ENCODE measurements at places on chromosomes 1 and 21. TPM values are rescaled to one million over a fixed set of nuclear protein-coding genes. Genes with fewer than 3 reads are reported as not detected.

Gene AZIN2
- 22.7 TPM for total RNA-seq

Gene MX2
- 3.8 TPM for total RNA-seq

Gene SLC25A34
- total RNA-seq, result 22.6 TPM

Gene FCRLB
- not detected for total RNA-seq

Gene SLAMF8
- total RNA-seq, result 1.2 TPM

Gene IFNLR1
- total RNA-seq, result 11.3 TPM

Gene PROK1
- not detected for total RNA-seq

Gene CPLANE2
- total RNA-seq, result 7.6 TPM

Gene UBASH3A
- total RNA-seq, result 1.0 TPM

Gene MPL
- total RNA-seq, result 0.56 TPM

GRCh38 chr1:108816049-108816893 lies 40.6 kb downstream of the AKNAD1 start:
- DNase-seq, result peak; percentile 60

- no peak for DNase-seq
Observed at GRCh38 chr1:28326984-28327383, 1.9 kb upstream of the MED18 start.

GRCh38 chr1:64248065-64248464 lies 44.6 kb downstream of the UBE2U start:
- no peak for DNase-seq

DNA sequence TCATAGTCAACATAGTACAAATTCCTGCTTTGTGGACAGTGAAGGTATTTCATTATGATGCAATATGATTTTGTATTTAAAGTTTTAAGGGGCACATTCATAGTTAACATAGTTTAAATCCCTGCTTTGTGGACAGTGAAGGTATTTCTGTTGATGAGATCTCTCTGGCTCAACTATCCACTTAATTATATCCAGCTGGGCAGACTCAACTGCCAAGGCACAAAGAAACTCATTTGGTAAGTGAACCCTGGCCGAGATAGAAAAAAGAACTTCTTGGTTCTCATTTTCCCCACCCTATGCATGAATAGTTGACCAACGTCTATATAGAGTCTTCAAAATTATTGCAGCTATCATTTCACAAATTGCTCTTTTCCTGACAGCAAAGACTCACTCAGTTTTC lies 1194.6 kb downstream of the NCAM2 start:
- no peak for DNase-seq

DNA sequence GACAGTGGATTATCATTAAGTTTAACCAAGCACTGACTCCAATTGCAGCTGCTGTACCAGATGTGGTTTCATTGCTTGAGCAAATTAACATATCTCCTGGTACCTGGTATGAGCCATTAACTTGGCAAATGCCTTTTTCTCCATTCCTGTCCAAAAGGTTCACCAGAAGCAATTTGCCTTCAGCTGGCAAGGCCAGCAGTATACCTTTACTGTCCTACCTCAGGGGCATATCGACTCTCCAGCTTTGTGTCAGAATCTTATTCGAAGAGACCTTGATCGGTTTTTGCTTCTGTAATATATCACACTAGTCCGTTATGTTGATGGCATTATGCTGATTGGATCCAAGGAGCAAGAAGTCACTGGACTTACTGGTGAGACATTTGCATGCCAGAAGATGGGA lies 9.5 kb upstream of the GTF2B start:
- no peak for DNase-seq

DNA sequence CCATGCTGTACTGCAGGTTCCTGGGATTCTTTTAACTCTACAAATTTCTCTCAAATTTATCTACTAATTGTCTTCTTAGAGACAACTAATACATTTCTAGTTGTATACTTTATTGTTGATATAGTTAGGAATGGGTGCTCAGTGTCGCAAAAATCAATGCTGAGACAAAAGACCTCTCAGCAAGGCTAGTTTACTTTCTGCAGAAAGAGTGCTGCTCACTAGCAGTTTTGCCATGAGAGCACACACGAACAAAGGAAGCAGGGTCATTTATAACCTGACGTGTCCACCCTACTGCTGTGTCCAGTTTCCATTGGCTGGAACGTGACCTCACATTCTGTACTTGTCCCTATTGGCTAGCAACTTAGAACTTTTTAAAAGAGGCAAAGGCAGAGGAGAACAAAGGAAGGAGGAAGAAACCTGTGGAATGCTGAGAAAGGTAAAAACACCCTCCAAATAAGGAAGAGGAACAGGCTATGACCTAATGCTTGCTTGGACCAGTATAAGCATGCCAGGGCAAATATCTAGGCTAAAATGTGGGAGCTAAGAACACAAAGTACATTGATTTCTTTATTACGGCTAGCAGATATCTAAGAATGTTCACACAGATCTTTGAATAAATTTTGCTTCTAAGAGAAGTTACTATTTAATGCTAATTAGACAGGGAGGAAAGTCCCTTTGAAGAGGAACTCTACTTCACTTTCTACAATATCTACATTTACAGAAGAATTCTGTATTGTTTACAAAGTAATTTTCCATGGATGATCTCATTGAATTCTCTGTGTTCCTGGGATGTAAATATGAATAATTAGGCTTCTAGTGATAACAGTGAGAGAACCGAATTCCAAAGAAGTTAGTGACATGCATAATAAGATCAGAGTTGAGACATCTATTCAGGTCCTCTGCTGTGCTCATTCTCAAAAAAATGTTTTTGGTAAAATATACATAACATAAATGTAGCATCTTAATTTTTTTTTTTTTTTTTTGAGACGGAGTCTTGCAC lies 86.0 kb upstream of the MAP10 start:
- no peak for DNase-seq

DNA sequence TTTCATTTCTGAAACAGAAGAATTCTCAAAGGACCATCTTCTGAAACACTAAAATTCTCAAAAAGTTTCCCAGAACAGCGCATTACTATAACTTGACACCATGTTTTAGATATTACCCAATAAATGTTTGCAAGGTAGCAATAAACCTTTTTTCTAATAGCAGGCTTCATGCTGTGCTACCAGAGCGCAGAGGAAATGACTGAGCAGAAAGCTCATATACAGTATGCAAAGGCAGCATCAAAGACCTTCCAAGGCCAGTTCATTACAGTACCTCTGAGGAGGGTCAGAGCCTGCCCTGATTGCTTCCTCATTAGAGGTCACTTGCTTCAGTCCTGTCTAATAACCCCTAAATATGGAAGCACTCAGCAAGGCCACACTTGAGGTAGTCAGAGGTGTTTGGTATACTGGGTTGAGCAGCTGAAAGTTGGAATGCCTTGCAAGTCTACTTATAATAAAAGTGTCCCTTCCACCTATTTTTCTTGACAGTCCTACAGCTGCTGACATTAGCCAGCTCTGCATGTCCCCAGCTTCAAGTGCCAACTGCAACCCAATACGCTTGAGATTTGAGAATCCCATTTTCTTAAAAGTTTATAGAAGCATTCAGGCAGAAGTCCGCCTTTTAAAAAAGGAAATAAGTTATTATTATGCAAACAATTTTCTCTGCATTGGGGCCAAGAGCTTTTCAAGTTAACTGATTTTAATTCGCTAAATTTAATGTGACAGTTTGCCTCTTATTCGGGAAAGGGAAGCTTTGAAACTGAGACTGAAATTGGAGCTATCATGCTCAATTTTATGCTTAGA lies 207.2 kb downstream of the ZC3H11B start:
- DNase-seq, result no peak

GRCh38 chr1:167149793-167150491 lies 56.1 kb downstream of the STYXL2 start:
- no peak for DNase-seq

DNA sequence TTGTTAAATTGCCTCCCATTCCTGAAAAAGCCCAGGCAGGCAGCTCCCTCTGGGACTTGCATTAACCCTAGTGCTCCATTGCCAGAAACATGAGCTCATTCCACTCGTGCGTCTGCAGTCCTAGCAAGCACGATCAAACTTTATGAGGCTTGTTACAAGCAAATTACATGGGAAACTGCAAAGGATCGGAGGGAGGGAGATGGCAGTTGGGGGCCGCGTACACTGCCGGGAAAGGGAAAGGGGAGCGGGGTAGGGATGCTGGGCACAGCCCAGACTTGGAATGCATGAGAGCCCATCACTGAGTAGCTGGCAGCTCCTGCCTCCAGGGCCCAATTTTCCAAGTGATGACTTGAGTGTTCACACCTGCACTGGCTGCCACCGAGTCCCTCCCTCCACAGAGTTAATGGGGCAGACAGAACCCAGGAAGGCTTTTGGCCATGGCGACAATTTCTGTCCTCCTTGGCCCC lies 169.9 kb downstream of the BRINP2 start:
- DNase-seq, result no peak

- no peak for DNase-seq
Observed at GRCh38 chr1:6285336-6285735, 24.4 kb upstream of the GPR153 start.

GRCh38 chr1:172450524-172450885 lies 6.6 kb upstream of the PIGC start:
- DNase-seq, result peak; percentile 41

- no peak for DNase-seq
Observed at GRCh38 chr1:212727386-212728181, 27.9 kb upstream of the BATF3 start.

DNA sequence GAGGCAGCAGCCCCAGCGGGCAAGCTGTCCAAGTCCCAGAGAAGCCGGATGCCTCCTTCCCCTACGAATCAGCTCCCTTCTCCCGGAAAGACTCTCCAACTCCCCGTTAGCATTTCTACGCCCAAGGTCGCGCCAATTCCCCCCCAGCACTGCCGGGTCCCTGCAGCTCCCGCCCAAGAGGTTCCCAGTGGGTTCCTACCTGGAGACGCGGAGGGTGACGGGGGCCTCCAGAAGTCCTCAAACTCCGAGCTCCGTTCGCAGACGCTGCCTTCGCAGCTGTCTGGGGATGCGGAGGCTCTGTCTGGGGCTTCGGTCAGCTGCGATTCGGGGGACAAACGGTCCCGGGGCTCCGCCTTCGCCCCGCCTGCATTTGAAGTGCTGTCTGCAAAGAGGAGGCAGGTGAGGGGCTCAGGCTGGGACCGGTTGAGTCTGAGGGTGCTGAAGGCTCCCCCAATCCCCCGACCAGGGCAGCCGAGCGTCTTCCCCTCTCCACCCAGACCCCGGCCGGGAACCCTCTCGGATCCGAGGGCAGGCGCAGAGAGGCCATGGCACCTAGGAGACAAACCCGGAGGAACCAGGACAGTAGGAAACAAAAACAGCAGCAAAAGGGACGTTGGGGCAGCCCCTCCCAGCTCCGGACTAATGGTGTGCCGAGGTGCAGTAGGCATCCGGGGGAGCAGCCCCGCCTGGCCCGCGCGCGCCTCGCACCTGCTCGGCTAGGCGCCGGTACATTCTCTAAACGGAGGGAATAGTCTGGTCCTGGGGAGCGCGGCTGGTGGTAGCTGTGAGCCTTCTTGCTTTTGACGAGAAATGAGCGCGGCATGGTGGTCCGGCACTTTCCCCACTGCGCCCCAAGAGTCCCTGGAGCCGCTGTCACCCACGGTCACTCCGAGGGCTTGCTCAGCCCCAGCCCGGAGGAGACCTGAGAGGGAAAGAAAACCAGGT lies 3.8 kb downstream of the GFI1 start:
- DNase-seq, result peak; percentile 40

GRCh38 chr1:166933140-166933539 lies 42.2 kb downstream of the ILDR2 start:
- no peak for DNase-seq

DNA sequence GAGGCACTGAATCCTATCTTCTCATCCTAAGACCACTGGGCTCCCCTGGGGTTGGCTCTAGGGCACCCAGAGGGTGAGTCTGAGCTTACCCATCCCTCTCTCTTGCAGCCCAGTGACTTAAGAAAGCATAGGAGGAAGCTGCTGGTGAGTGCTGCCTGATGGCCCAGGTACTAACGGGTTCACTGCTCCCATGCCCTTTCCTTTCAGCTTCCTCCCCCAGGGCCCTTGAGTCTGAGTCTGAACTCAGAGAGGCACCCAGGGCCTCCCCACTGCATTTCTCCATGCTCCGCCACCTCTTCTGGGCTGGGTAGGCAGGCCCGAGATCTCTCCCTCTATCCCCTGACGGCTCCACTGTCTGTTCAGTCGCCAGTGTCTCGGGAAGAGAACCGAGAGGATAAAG lies 29.7 kb downstream of the PPFIA4 start:
- no peak for DNase-seq

DNA sequence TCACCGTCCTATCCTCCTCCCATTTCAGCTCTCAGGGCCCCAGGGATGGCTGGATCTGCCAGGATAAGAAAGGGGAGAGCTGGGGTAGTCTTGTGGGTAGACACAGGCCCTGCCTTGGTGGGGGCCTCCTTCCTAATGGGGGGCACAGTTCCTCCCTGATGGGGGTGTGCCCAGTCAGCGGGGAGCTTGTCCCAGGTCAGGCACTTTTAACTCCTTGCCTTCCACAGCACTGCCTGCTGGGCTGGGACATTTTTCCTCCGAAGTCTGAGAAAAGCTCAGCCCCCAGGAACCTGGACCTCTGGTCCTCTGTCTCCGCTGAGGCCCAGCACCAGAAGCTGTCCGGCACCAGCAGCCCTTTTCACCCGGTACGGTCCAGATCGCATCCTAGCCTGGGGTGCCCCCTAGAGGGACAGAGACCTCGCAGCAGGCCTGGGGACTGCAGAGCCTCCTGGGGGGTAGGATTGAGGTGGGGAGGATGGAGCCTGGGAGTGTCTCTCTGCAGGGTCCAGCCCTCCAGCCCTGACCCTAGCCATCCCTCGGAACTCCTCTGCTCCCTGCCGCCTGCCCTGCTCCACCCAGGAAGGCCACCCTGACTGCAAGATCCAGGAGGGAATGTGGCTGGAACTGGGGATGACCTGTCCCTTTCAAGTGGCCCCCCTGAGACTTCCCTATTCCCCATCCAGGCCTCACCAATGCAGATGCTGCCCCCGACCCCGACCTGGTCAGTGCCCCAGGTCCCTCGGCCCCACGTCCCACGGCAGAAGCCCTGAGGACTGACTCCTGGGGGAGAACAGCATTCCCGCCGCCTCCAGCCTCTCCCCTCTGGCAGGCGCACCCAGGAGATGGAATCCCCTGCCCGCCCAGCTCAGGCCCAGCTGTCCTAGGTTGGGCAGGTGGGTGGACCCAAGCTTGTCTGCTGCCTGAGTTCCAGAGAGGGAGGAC lies 12.0 kb downstream of the MIIP start:
- no peak for DNase-seq

DNA sequence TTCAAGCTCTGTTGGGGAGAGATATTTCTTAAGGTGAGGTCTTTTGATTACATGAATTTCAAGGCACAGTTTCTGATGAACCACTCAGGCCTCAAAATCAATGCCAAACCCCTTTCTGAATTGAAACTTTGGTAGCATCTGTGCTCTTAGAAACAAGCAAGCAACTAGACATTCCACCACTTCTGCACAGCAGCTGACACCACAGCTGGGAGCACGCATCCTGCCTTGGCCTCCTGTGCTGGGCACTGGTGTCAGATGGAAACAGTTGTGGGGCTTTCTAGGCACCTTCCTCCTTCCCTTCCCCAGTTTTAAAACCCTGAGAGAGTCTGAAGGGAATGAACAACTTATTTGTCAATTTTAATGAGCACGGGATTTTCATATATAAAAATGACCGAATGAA lies 360.2 kb downstream of the ADGRL2 start:
- DNase-seq, result no peak

Measured in left colon (tissue), 2 donors.